Activated T-helper 9 cell treated with anti-CD3 and anti-CD28 coated beads, Interleukin-2, amount 50 U/mL, for 16 hours (primary cell): ENCODE measurements at places on chromosomes 12 and 14.

DNA sequence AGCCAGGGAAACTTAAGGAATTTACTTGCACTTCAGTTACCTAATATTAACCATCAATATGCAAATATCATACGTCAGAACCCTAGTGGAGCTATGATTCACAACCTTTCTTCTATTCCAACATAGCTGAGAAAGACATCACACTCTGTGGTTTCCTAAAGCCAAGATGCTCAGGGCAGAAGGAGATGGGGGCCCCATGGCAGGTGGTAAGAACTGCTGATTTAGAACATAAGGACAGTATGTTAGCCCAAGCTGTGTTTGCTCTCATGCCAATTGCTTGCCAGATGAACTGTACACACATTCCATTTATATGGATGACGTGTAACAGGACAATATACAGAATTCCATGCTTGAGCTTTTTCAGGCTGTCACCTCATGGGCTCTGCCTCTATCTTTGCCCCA lies 34.6 kb downstream of the HECTD4 start:
- DNase-seq: no peak

DNA sequence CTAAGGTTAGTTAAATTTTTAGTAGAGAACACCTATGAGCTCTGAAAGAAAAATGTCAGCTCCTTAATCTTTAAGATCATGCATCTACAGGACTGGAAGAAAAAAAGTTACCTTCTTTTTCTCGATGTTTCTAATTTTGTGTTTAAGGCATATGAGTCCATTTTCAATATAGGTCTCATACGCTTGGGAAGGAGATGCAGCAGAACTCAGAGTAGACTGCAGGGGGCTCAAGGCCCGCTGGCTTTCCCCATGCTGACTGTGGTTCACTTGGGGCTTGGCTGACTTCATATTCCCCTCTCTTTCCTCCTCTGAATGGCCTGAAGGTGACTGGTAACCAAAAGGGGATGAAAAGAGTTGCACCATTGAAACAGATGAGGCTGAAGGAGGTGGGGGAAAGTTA lies 1.5 kb downstream of the CAPRIN2 start:
- DNase-seq: no peak

GRCh38 chr12:84413656-84414055 lies 498.9 kb downstream of the SLC6A15 start:
- DNase-seq: no peak

GRCh38 chr12:128079446-128079845 lies 187.5 kb upstream of the TMEM132C start:
- no peak for DNase-seq

DNA sequence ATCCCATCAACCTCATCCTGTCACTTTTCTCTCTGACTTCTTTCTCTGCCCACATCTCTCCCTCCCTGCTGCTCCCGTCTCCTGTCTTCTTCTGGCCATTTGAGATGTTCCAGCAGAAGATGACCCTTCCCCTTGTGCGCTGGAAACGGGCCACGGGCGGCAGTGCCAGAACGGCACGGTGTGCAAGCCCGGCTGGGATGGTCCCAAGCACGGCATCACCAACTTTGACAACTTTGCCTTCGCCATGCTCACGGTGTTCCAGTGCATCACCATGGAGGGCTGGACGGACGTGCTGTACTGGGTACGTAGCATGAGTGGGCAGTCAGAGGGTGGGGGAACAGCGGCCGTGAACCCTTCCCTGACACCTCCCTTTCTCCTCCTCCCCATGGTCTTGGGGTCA lies 301.7 kb upstream of the FKBP4 start:
- DNase-seq: no peak

GRCh38 chr14:51176839-51177238 lies 63.2 kb upstream of the TMX1 start:
- DNase-seq: no peak

DNA sequence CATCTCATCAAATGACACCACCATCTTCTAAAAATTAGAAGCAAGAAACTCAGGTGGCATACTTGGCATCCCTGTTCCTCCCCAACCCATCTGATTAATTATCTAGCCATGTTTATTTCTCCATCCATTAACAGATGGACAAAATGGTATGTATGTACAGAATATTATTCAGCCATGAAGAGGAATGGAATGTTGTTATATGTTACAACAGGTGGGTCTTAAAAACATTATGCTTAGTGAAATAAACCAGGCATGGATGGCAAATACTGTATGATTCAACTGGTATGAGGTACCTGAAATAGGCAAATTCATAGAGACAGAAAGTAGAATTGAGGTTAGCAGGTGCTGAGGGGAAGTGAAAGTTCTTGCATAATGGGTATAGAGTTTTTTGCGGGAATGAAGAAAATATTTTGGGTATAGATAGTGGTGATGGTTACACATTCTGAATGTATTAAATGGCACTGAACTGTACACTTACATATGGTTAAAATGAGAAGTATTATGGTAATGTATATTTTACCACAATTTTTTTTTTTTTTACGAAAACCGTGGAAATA lies 17.5 kb downstream of the YY1 start:
- DNase-seq: no peak

- DNase-seq: no peak
Measured at GRCh38 chr14:89477391-89477790, 60.4 kb upstream of the FOXN3 start.

- DNase-seq: no peak
Measured at GRCh38 chr14:39948235-39948634, 516.0 kb upstream of the FBXO33 start.
